ENCODE measurements at places on chromosomes 5 and 9.
A peak's percentile ranks its signal among the peaks of the same experiment; 100 is the strongest.

DNA sequence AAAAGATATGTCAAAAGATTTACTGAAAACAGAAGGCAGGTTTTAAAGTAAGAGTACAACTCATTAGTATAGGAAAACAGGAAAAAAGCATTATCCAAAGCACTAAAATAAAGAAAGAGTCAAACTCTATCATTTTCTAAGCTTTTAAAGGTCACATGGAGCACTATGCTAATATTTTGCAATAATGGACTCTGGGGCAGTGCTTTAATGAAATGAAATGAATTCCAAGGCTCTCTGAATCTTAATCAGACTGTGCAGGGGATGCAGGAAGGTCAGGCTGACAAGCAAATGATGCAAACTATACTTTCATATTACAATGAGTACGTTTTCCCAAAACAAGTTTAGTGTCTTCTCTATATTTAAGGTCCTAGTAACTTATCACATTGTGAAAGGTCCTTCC is 981.9 kb upstream of the DMAC1 start:
- no peak for DNase-seq

- DNase-seq, result no peak
Measured at GRCh38 chr5:73661753-73662152, 35.8 kb downstream of the ARHGEF28 start.

GRCh38 chr9:97710356-97711222 is 13.4 kb upstream of the XPA start:
- peak; percentile 58 for DNase-seq

DNA sequence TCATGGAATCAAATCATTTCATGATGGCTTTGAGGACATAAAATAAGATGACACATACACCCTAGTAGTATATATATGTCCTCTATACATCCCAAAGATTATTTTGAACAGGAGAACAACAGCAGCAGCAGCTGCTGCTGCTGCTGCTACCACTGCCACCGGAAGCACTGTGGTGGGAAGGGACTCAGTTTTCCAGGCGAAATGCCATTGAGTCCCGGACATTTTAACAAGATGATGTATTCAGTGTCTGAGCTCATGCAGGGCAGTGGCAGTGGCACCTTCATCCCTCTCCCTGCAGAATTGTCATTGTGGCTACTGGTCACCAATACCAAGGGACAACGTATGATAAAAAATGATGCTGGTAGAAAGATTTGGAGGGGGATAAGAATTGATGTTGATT is 151.3 kb downstream of the CHSY3 start:
- no peak for DNase-seq

- no peak for DNase-seq
Measured at GRCh38 chr5:165282491-165282890, 1777.1 kb downstream of the MAT2B start.

DNA sequence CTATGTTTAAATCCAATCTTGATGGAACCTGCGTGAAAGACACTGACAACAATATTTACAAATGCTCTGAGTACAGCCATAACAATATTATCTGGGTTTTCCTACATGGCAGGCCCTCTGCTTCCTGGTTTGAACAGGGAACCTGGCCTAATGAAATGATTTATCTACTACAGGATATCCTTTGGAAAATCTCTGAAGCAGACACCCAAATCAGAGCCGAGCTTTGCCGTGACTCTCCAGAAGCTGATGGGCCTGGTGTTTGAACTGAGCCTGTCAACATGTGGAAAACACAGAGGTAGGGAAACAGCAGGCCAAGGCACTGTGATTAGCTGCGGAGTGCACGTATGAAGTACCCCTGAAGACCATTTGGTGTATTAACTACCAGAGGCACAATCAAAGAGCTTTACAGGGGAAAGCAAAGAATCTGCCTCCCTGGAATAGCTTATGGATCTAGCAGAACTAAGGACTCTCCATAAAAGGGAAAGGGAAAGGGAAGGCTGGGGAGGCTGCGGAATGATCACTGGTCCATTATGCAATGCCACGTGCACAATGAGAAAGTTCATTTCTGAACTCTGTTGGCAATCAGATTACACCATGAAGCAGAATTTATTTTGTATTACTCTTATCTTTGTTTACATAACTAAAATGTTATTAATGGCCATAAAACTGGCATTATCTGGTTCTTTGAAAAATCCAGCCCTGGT is 321.9 kb downstream of the EBF1 start:
- no peak for DNase-seq

GRCh38 chr9:124743686-124744348 is 27.3 kb downstream of the NR6A1 start:
- no peak for DNase-seq

DNA sequence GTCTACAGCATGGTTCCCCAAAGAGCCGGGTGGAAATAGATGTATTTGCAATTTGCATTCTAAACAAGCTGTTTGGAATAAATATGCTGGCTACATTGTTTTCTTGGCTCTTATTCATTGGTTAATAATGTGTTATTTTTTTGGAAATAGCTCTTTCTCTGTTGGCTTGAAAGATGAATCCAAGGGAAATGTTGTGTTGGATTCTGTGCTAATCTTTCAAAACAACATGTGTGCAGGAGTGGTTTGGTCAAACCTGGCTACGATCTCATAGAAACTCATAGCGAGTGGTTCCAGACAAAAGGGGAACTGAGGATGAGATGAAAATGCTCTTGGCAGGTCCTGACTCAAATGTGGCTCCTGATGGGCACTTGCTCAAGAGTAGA is 63.7 kb upstream of the CXCL14 start:
- DNase-seq, result no peak

Measured in 8988T (cell line).